Body of pancreas (tissue), 4 donors: ENCODE measurements at places on chromosomes 7 and 10.

- no peak for DNase-seq
Measured at GRCh38 chr7:65475040-65475726, 101.5 kb downstream of the ZNF92 start.

DNA sequence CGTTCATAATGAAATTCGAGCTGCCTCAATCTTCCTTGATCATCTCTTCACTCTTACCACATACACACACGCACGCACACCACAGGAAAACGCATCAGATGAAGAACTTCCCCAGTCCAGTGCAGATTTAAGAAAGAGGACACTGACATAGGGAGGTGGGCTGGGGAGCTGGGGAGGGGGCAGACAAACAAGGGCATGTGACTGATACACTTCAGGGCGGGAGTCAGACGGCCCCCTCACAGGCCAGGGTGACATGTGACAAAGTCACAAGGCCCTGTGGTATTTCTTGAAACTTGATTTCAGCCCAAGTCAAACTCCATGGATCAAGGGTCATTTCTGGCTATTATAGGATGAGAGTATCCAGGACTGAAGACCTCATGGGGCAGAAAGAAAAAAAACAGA is 82.6 kb downstream of the KCNMA1 start:
- no peak for DNase-seq

- DNase-seq, result no peak
Measured at GRCh38 chr7:15571301-15571878, 9.6 kb upstream of the AGMO start.

DNA sequence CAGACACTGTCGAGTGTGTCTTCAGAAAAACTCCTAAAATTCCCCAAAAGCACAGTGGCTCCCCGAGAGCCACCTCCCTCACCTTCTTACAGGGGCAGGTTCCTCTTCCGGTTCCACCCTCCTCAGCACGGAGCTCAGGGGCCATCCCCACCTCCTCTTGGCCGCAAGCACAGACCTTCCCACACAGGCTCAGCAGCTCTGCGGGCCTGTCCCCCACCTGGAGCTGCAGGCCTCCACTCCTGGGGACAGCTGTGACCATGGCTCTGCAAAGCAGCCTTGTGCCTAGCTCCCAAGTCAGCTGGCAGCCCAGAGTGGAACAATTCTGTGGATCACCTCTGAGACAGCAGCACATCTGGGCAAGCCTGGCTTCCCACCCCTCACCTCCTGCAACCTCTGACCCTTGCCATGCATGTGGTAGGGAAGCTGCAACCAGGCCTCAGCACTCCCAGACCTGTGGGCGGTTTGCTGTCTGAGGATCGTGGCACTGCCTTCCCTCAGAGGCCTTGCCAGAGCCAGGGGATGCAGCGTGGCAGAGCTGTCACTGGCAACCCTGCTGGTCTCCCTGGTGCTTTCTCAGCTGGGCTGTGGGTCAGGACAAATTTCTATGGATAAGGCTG is 79.7 kb downstream of the ALOX5 start:
- no peak for DNase-seq

DNA sequence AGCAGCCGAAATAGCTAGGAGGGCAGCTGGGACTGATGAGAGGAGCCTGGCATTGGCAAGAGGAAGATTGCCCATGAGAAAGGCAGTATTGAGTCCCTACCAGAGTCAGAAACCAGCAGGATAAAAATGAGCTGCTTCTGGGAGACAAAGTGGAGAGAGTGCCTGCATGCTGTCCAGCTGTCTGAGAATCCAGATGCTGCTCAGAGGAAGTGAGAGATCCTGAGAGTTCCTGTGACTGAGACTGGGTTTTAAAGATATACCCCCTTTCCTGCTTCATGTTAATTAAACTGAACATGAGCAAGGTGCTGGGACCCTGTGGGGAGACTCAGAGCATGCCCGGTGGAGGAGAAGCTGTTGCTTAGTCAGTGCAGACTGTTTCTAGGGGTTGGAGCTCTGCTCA is 107.5 kb downstream of the KIF20B start:
- DNase-seq, result no peak

DNA sequence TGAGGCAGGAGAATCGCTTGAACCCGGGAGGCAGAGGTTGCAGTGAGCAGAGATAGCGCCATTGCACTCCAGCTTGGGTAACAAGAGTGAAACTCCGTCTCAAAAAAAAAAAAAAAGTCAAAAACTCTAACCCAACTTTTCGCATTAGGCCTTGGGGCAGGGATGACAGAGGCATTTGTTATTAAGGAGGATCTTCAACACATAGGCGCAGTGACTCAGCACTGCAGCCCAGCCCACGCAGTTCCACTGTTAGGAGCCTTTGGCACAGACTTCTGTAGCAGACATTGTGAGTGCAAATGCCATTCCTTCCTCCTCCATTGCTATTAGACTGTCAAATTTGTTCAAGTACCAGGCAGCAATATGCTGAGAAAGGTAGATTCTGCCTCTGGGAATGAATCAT is 43.1 kb upstream of the KLHL7 start:
- DNase-seq, result no peak

DNA sequence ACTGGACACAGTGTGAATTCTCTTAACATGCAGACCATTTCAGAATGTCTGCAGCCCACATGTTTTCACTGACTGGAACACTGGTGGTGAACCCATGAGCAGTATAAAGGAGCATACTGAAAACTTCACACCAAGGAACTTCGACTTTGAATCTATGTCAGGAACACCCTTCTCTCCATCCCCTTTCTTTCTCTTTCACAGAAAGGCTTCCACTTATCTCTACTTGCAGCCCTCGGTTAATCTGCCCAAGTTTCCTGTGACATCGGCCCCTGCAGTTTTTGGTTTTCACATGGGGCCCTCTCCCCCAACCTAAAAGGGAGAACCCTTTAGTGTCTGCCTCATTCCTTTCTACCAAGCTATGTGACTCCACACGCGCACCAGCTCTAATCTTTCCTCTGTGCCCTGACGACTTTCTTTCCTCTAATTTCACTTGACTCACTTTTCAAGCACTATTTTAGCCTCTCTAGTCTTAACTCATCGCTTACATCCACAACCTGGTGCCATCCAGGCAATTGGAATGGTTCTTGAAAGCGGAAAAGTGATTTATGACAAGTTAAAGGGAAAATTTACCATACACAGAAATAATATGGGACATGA is 70.1 kb downstream of the RELN start:
- no peak for DNase-seq

- DNase-seq, result no peak
Measured at GRCh38 chr10:98168766-98169165, 34.3 kb downstream of the R3HCC1L start.

DNA sequence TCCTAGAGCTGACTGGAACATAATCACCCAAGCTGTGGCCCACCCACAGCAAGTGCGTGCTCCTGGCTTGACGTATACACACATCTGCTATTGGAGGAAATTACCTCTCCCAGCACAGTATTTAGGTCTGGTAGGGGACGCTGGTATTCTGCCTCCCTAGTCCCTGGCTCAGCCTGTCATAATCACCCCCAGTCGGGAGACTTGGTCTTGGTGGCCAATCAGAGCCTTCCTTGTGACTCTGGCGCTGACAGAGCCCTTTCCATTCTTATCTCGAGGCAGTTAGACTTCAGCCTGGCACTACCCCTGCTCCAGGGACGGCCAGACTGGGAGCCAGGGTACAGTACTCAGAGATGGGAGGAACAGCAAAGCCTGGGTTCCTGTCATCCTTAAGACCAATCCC is 14.3 kb upstream of the PRKAG2 start:
- no peak for DNase-seq

- no peak for DNase-seq
Measured at GRCh38 chr7:81150951-81151361, 232.1 kb upstream of the SEMA3C start.

DNA sequence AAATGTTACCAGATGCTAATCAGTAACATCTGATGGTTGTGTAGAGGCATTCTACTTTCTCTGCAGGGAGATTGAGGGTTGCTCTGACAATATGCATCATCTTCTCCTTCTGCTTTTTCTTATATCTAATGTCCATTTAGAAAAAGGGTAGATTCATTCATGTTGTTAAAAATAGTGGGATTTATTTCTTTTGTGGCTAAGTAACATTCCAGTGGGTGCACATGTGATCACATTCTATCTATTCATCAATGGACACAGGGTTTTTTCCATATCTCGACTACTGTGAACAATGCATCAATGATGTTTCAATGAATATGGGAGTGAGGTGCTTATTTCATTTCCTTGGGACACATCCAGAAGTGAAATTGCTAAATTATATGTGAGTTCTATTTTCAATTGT is 103.9 kb downstream of the CRPPA start:
- no peak for DNase-seq

DNA sequence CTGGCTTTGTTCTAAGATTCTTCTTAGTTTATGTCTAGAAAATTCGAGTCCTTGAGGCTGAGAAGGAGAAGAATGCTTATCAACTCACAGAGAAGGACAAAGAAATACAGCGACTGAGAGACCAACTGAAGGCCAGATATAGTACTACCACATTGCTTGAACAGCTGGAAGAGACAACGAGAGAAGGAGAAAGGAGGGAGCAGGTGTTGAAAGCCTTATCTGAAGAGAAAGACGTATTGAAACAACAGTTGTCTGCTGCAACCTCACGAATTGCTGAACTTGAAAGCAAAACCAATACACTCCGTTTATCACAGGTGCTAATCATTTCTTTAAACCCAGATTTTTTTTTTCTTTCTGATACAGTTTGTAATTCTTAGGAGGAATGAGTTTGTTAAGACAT is 6.7 kb downstream of the CEP55 start:
- no peak for DNase-seq

- no peak for DNase-seq
Measured at GRCh38 chr10:130401860-130402765, 265.9 kb downstream of the GLRX3 start.

DNA sequence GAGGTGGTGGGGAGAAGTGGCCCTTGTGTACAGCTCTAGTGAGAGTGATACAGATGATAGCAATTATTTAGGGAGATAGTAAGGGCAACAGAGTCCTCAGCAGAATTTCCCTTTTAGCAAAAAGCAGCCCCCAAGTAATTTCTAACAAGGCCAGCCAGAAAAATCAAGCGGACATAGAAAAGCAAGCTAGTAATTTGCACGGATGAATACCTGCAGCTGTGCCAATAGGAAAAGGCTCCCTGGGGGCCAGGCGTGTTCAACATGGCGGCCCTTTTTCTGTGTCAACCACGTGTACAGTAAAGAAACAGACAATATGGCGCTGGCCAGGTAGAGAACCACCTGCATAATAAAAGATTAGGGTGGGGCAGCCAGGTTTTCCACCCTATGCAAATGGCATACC is 7.4 kb downstream of the MCM10 start:
- DNase-seq, result no peak

- DNase-seq, result no peak
Measured at GRCh38 chr10:86798611-86799010, 42.2 kb downstream of the BMPR1A start.

DNA sequence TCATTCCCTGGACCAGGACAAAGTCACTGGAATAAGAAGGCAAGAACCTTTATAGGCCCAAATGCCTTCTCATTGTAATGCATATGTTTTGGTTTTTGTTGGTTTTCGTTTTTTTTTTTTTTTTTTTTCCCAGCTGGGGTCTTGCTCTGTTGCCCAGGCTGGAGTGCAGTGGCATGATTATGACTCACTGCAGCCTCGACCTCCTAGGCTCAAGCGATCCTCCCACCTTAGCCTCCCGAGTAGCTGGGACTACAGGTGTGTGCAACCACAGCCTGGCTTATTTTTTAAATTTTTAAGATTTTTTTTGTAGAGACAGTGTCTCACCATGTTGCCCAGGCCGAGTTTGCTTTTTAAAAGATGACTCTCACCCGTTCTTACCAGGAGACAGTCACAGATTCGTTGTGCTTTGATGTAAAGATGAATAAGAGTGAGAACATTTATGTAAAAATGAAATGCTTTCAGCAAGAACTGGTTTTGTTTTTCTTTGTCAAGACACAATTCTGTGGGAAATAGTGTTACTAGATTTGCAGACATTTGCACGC is 7.6 kb downstream of the IQCE start:
- DNase-seq, result no peak

GRCh38 chr10:103480521-103480920 is 1.5 kb upstream of the CALHM3 start:
- peak; percentile 64 for DNase-seq

DNA sequence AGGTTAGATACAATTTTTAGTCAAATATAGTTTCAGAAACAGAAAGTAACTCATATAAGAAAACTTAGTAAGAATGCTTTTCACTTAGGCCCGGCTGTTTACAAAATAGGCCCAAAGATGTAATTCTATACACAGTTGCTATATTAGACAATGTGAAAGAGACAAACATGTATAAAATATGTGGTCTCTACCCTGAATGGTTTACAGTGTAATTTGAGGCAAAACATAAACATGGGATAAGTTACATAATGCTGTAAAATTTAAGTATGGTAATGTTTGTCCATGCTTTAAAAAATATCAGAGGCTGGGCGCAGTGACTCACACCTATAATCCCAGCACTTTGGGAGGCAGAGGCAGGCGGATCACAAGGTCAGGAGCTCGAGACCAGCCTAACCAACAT is 18.7 kb downstream of the KRIT1 start:
- no peak for DNase-seq

DNA sequence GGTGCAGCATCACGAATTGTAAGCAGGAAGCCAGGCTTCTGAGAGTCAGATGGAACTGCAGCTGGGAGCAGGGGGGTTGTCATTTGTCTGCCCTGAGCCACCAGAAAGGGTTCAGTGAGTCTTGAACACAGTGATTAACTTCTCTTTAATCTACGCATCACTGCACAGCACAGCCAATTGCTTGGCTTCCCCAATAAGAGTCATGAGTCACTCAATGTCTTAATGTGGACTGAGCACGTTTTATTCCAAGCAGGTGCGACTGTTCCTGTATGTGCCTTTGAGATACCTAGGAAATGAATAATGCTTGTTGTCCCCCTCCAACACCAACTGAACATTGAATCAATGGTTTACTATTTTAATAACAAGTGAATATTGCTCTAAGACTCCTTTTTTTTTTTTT is 26.0 kb upstream of the PLEKHA1 start:
- DNase-seq, result no peak

- no peak for DNase-seq
Measured at GRCh38 chr10:96724621-96725020, 4.3 kb upstream of the PIK3AP1 start.

DNA sequence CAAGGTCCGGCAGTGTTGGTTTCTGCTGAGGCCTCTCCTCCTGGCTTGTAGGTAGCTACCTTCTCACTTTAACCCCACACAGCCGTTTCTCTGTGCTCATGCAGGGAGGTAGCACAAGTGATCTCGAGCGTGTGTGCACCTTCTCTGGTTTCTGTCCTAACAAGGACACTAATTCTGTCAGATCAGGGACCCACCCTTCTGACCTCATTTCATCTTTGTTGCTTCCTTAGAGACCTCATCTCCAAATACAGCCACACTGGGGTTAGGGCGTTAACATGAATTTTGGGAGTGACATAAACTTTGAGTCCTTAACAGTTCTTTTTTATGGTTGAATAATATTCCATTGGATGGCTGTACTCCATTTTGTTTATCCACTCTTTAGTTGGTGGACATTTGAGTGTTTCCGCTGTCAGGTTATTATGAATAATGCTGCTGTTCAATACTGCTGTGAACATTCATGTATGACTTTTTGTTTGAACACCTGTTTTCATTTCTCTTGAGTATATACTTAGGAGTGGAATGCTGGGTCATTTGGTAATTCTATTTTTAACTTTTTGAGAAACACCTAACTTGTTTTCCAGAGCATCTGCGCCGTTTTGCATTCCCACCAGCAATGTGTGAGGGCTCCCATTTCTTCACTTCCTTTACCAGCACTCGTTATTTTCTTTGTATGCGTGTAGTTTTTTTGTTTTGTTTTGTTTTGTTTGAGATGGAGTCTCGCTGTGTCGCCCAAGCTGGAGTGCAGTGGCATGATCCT is 57.5 kb downstream of the LCOR start:
- peak; percentile 54 for DNase-seq
